ENCODE measurements at places on chromosomes 1 and 21.

DNA sequence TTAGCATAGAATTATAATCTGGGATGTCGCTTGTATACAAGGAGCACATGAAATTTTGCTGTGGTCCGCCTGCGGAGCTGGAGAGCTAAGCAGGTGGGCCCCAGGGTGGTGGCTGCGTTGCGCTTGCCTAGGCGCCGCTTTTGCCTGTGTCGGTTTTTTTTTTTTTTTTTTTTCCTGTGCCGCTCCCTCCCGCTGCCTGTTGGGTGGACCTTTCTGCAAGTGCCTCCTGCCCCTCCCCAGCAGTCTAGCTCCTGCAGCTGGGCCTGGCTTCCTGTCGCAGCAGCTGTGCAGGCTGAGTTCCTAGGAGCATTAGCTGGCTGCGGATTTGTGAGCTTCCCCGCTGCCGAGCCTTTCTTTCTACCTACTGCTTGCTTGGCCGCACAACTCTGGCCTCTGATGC is 20.6 kb downstream of the PYHIN1 start:
- DNase-seq, result no peak

GRCh38 chr1:184425449-184426277 is 38.8 kb downstream of the C1orf21 start:
- DNase-seq, result peak; percentile 8

DNA sequence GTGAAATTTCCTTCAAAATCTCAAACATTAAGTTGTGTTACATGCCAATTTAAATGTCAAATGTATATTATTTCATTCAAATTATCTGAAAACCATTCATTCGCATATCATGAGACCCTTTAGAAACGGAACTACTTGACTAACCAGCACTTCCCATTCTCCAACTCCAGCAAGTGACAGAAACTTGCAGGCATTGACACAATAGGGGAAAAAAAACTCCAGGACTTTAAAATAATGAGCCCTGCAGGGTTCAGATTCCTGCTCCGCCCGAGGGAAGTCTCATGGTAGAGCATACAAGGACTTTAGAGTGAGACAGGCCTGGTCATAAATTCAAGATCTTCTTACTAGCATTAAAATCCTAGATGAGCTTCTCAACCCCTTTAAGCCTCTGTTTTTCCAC is 138.9 kb downstream of the NR5A2 start:
- no peak for DNase-seq

- DNase-seq, result peak; percentile 21
These were observed 24.1 kb upstream of the CNN3 start for GRCh38 chr1:94951046-94951445.

GRCh38 chr1:41712695-41713094 is 206.0 kb downstream of the HIVEP3 start:
- no peak for DNase-seq

All from fibroblast of mammary gland (primary cell).